A549 (cell line): ENCODE measurements at places on chromosomes 6 and 20.

GRCh38 chr6:28615955-28616747, 90.5 kb downstream of the GPX5 start:
- no peak for DNase-seq

GRCh38 chr6:14664112-14664601, 546.6 kb downstream of the CD83 start:
- DNase-seq: no peak

- no peak for DNase-seq
Measured at GRCh38 chr6:36618366-36619355, 24.5 kb downstream of the SRSF3 start.

GRCh38 chr6:13484138-13484708, 3.2 kb downstream of the GFOD1 start:
- DNase-seq: no peak

- DNase-seq: no peak
Measured at GRCh38 chr20:38196592-38196991, 31.5 kb upstream of the TGM2 start.

- DNase-seq: no peak
Measured at GRCh38 chr20:53530440-53530839, 63.2 kb downstream of the ZNF217 start.

- DNase-seq: no peak
Measured at GRCh38 chr20:57974863-57975262, 253.6 kb downstream of the ANKRD60 start.

DNA sequence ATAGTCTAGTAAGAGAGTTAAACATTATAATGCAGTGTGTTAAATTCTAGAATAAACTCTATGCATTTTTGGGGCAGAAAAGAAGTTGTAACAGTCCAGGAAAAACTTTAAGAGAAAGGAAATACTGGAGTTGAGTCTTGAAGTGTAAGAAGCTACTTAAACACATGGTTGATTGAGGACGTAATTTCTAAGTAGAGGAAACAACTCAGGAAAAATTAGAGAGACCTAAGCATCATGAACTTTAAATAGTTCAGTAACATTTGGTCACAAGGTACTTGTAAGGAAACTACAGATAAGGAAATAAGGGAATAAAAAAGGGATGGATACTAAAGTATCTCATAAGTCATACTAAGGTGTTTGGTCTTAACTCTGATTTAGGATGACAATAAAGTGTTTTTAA, 4.7 kb upstream of the TRDN start:
- no peak for DNase-seq

DNA sequence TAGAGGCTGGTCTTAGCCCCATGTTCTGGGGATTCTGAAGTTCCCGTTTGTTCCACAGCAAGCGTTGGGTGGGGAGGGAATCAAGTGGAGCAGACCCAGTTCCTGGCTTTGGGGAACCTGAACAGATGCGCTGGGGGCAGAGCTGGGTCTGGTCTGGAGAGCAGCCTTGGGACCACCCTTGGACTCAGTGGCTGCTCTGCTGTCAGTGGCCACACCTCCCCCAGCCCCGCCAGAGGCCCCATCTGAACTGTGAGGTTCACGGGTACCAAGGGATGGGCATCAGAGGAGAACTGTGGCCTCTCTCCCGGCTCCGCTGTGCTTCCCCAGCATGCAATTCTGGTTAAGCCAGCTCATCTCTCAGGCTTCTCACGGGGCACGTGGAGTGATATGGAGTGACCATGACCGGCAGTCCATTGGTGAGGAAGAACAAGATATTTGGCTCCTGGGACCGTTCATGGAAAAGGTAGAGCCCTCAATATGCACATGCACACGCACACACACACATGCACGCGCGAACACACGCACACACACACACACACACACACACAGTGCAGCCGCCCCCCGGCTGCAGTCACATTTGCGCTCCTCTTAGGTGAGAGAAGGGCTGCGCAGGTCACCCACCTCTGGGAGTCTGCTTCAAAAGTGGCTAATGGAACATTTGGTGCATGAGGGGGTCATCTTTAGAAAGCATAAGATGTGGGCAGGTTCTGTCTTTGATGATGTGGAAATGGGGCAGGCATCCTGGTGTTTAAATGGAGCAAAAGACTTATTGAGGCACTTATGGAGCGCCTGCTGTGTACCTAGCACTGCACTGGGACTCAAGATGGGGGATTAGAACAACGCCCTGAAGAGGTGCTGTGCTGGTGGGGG, 6.0 kb downstream of the DLGAP4 start:
- no peak for DNase-seq

DNA sequence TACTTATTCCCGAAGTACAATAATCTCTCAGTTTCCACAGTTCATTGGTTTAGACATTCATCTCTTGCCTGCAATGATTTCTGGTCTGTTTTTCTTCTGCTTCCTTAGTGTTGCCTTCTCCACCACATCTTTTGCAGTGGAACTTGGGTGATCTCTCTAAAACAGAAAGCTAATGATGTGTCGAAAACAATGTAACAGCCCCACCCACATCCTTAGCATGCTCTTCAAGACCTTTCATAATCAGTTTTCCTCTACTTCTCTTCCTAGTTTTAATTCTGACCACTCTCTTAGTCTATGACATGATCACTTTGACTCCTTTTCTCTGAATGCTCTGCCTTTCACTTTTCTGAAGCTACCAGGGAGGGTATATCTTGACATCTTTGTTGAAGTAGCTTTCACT, 1007.9 kb upstream of the CITED2 start:
- no peak for DNase-seq

GRCh38 chr20:37225146-37225545, 36.5 kb downstream of the GHRH start:
- DNase-seq: no peak

- DNase-seq: peak; percentile 49
Measured at GRCh38 chr6:20877008-20877937, 343.0 kb downstream of the CDKAL1 start.

DNA sequence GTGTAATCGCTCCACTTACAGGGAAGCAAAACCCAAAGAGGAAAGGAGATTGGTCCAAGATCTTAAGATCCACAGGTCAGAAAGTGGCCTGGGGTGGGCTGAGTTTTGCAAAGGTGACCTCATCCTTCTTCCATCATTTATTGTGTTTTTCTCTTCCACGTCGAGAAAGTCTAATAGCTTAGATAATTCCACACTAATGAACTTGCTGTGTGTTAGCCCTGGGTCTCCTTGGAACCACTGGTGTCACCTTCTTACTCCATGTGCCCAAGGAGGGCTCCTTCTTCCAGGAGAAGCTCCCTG, 1.7 kb downstream of the SLC13A3 start:
- DNase-seq: no peak

DNA sequence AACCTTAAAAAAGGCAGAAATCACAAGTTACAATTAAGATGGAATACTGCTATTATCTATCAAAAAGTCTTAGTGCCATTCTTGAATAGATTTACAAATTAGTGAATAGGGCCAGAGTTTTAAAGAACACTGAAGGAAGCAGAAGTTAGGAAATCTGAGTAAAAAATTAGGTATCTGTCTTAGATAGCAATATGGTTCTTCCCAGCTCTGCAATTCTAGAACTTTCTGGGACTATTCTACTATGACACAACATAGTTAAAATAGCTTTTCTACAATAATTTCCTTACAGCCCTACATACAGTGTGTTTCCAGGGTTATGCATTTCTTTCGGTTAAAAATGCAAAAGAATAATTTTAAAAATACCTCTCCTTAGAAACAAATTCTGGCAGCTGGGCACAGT, 18.2 kb downstream of the IFNGR1 start:
- DNase-seq: no peak

DNA sequence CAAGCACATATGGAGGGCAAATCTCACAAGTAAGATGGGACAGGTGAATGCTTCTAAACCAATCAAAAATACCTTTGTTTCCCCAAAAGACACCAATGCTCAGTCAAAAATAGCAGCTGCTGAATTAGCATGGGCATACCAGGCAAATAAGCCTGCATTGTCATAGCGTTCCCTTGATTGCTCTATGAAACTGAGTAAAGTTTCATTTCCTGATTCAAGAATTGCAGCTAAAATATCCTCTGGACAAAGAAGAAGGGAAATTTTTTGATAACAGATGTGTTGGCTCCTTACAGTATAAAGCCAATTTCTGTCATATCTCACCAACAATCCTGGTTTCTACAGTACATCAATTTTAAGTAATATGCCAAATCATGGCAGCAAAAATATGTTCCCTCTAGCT, 3.3 kb upstream of the TMEM14A start:
- no peak for DNase-seq

GRCh38 chr6:49030251-49031020, 432.6 kb downstream of the MMUT start:
- no peak for DNase-seq

DNA sequence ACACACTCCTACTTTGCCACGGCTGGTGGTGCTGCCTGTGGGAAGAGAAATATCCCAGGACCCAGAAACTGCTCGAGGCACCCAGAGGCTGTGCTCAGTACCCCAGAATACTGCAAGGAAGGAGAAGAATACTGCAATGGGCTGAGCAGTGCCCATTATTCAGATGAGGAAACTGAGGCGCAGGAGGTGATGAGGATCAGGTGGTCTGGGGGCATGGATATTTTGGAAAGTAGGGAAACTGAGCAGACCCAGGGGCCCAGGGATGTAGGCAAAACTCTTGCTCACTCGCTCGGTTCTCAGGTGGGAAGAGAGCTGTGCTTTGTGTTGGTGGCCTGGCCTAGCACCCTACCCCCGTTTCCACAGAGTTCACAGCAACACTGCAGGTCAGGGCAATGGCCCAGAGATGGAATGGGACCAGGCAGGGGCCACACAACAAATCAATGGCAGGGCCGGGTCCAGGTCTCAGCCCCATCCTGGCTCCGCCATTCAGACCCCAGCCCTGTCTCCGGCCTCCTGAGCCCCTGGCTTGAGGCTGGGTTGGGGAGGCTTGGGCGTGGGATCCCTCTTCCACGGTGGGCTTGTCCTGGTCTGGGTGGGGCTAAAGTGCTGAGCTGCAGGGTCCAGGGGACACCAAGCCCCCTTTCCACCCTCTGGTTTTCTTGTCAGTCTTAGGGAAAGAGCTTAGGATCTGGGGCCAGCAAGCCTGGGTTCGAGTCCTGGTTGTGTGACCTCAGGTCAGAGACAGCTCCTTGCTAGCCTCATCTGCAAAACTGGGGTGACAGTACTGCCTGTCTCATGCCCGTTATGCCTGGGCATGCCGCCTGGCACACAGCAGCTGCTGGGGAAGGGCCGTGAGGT, 33.9 kb downstream of the SUN5 start:
- no peak for DNase-seq

DNA sequence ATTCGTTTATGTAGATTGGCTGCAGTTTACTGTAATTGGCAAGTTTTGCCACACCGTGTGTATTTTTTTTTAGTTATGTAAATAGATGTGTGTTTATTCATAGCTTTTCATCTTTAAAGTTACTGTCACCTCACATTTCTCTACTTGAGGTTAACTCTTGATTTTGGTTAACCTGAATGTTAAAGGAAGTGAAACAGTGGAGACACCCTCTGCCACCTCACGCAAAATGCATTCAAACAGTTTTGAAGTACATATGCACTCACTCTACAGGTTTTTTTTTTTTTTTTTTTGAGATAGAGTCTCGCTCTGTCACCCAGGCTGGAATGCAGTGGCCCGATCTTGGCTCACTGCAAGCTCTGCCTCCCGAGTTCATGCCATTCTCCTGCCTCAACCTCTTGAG, 17.7 kb downstream of the OR2A4 start:
- no peak for DNase-seq
